ENCODE measurements at places on chromosomes 6 and 20. TPM values are rescaled to one million over a fixed set of nuclear protein-coding genes. Genes with fewer than 3 reads are reported as not detected.

Gene CCN6
- total RNA-seq, result not detected

Gene PAK5
- total RNA-seq, result not detected

Gene MTO1
- 72.5 TPM for total RNA-seq

Gene TNNC2
- not detected for total RNA-seq

Gene FAM209A
- 0.70 TPM for total RNA-seq

Gene OR2B6
- not detected for total RNA-seq
